OCI-LY7 (cell line): ENCODE measurements at places on chromosomes 16 and 17. TPM values are rescaled to one million over a fixed set of nuclear protein-coding genes. Genes with fewer than 3 reads are reported as not detected.

MTMR4 gene
- 51.0 and 61.1 TPM in 2 replicates for total RNA-seq

TOP2A gene
- total RNA-seq, result 340 and 442 TPM in 2 replicates

DNA sequence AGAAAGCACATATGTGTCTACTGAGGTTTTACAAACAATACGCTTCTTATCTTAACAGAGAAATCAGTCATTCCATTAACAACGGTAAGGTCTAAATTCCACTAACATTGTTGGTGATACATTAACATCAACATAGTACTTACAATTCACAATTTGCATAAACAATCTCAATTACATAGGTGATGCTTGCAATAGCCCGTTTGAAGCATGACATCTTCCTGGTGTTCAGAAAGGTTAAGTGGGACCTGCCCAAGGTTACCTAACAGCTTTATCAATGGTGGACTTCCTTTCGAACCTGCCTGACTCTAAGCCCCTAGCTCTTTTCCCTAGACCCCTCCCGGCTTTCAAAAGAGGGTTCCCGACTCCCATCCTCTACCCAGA lies 699 bp downstream of the FAM222B start:
- peak; percentile 37 for DNase-seq

- DNase-seq, result no peak
Measured at GRCh38 chr16:14427371-14427948, 202.6 kb downstream of the PARN start.

GRCh38 chr16:56363781-56364565 lies 61.4 kb downstream of the AMFR start:
- no peak for DNase-seq

HBM gene
- not detected in 2 replicates for total RNA-seq

FBXW10 gene
- not detected in 2 replicates for total RNA-seq

BCO1 gene
- not detected in 2 replicates for total RNA-seq

GRCh38 chr16:27436921-27437650 lies 35.1 kb downstream of the IL21R start:
- no peak for DNase-seq

ASGR2 gene
- not detected in 2 replicates for total RNA-seq

CCDC40 gene
- not detected in 2 replicates for total RNA-seq

- no peak for DNase-seq
Measured at GRCh38 chr17:8735336-8735939, 9.2 kb downstream of the CCDC42 start.

PRR29 gene
- total RNA-seq, result 0.29 TPM in 1 of 2 replicates, not detected in the other

LLGL2 gene
- 20.9 and 21.6 TPM in 2 replicates for total RNA-seq

DNA sequence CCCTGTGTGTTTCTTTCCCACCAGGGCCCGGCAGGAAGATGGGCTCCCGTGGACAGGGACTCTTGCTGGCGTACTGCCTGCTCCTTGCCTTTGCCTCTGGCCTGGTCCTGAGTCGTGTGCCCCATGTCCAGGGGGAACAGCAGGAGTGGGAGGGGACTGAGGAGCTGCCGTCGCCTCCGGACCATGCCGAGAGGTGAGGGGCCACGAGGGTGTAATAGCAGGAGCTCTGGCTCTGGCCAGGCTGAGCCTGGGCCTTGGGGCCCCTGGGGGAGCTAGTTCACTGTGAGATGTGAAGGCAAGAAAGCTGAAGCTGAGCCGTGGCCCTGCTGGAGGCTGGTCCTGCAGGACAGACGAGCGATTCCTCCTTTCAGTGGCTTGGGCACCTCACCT lies 20.0 kb downstream of the C1QTNF1 start:
- DNase-seq, result no peak

CD300H gene
- total RNA-seq, result not detected in 2 replicates

ALDH3A1 gene
- not detected in 2 replicates for total RNA-seq

SPNS2 gene
- 1.6 TPM in 2 replicates for total RNA-seq

DNA sequence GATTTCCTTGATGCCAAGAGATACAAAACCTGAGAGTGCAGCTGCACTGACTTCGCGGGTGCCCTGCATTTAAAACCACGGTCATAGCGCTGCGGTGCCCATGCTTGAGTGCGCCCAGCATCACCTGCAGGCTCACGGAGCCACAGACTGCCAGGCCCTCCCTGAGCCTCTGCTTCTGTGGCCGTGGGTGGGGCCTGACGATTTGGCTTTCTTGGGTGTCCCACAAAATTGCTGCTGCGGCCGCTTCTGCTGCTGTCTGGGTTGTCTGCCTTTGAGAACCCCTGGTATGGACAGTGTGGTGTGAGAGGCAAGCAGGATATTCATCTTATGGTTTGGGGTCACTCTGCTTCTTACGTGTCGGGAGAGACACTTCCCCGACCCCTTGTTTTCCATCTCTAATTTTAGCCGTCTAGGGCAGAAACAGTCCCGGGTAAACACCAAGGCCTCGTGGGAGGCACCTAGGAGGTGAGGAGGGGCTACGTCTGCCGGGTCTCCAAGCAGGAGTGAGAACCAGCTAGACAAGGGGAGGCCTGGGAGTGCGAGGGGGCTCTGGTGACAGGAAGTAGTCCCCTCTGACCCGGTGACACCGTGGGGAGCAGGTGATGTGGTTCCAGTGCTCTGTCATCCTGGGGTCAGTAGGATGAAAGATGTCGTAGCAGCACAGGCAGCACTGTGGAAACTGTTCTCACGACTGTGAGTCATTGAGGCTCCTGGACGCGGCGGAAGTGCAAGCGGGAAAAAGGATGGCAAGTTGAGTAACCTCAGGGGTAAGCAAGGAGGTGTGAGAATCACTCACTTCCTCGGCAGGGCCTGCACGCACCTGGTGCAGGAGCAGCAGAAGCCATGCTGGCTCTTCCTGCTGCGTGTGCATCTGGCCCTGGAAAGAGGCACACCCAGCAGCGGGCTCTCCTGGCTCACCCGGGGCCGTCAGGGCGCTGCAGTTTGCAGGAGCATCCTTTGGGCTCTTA lies 176.3 kb downstream of the RPTOR start:
- peak; percentile 91 for DNase-seq

COPS3 gene
- total RNA-seq, result 107 and 113 TPM in 2 replicates

RMI2 gene
- total RNA-seq, result 126 and 157 TPM in 2 replicates

DNA sequence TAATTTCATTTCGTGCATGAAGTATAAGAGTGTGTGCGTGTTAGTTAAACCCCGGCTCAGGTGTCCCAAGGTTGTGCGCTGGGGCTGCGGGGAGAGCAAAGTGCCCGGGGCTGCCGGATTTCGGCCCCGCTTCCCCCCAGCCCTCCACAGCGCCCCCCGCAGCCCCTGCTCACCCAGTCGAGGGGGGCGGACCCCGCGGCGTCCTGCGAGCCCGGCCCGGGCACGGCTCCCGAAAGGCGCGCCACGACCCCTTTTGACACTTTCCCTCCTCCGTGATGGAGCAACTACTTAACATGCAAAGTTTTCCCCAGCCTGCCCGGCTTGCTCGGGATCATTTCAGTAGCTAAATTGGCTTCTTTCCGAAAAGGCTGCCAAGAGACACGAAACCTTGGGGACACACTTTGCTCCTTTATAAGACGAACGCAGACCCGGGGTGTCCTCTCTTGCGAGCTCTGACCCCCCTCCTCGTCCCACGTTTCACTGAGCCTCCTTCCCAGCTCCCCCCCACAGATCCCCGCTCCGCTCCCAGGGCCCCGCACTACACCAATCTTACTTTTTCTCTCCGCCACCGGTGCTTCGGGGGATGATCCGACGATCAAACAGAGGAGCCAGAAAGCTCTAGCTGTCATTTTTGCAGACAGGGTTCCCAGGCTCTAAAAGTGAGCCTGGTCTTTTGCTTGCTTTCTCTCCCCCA lies 552 bp downstream of the C17orf58 start:
- DNase-seq, result peak; percentile 49

PTX4 gene
- total RNA-seq, result not detected in 2 replicates

DNA sequence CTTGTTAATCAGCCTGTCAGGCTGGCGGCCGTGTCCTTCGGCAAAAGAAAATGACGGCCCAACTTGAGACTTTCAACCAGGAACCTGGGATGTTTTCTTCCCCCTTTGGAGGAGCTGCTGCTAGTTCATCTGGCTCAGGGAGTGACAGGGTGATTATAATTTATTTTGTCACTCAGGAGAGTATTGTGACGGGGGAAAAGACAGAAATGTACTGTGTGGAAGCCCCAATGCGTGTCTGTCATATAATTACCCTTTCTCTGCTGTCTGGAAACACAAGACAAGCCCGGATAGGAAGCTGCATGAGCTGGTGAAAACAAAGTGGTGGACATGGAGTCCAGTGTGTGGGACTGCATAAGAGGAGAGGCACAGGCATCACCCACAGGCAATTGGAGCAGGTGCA lies 326.2 kb upstream of the HSBP1 start:
- no peak for DNase-seq
